Fibroblast of skin of back (primary cell): ENCODE measurements at places on chromosomes 5 and 9.

DNA sequence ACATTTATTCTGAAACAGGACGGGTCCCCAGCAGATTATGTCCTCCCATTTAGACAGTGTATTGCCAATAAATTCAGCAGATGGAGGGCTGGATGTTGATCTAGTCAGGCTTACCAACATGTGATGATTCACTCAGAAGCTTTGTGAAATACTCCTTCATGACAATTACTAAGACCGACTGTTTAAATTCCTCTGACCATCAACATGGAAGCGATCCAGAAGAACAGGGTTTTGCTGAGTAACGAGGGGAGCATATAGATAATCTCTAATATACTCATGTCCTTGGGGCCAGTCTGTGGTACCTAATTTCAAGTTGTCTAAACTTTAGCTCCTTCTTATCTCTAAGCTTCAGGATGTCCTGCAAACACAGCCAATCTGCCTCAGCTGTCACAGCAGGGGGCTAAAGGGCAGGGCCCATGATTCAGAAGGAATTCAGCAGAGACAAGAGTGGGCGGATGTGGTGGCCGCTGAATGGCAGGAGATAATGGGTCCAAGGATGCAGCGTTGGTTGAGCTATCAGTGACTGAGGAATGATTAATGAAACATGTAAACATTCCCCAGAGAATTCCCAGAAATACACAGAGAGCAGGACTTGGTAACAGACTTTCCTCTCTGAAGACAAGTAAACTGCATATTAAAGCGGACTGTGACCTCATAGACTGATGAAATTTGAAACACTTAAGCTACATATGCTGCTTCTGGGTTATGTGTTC lies 109.4 kb downstream of the ANKRD55 start:
- DNase-seq = peak; percentile 99

- DNase-seq = no peak
These were observed 18.5 kb downstream of the TNPO1 start for GRCh38 chr5:72834924-72835323.

DNA sequence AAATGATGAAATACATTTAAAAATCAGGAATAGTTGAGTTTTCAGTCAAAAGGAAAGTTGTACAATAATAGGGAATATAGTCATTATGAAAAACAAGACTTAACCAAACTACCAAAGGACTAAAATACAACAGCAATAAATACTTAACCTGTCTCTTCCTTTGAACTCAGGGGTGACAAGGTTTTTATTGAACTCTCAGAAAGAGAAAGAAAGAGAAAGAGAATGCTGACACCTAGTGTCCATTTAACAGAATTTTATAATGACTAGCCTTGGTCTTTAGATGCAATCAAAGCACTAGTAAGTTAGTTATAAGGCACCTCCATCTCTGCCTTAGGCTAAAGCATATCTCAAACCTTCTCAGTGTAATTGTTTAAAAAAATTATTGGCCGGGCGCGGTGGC lies 47.5 kb downstream of the UIMC1 start:
- DNase-seq = peak; percentile 26

- no peak for DNase-seq
These were observed 2.2 kb upstream of the NPR3 start for GRCh38 chr5:32708949-32709348.

GRCh38 chr5:168422431-168422830 lies 63.8 kb upstream of the RARS1 start:
- no peak for DNase-seq

DNA sequence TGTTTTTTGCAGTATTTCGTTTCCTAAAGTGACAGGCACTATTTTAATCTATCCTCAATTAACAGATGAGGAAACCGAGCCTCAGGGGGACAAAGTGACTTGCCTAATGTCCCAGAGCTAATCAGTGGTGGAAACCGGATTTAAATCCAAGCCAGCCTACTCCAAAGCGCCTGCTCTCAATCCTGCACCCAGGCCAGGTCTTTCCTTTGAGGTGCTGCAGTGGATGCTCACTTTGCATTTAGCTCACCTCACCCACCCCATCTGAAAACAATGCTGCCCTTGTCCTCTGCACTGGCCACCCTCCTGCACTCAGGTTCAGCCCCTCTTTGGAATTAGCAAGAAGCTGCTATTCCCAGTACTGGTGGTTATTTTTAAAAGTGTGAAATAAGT lies 16.0 kb downstream of the ANGPTL2 start:
- no peak for DNase-seq

DNA sequence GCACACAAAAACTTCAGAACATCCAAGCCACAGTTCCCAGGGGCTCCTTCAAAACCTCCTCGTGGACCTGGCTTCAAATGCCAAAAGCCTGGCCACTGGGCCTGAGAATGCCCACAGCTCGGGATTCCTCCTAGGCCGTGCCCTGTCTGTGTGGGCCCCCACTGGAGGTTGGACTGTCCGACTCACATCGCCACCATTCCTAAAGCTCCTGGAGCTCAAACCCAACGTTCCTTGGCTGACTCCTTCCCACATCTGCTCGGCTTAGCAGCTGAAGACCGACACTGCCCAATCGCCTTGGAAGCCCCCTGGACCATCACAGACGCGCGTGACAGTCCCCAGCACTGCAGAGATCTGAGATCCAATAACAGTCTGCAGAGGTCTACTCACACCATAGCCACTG lies 7.7 kb downstream of the SIT1 start:
- no peak for DNase-seq

- DNase-seq = no peak
These were observed 129.5 kb upstream of the GAS1 start for GRCh38 chr9:87076825-87077224.

GRCh38 chr5:766666-767431 lies 17.7 kb downstream of the ZDHHC11B start:
- no peak for DNase-seq

GRCh38 chr9:76438841-76439588 lies 20.0 kb upstream of the GCNT1 start:
- DNase-seq = no peak

DNA sequence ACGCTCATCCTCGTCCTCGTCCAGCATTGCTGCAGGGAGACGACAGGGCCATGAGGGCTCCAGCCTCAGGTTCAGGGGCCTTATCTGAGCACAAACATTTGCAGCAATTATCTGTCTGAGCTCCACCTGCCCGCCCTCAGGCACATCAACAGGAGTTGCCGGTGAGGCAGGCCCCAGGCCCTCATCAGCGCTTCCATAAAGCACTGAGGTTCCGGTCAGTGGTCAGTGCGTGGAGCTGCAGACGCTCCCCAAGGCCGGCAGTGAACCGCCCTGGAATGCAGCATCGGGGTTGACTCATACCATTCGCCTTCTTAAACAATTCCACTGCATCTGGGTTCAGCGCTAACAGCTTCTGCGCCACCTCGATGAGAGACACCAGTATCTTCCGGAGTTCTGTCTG lies 15.2 kb downstream of the UBAC1 start:
- no peak for DNase-seq

DNA sequence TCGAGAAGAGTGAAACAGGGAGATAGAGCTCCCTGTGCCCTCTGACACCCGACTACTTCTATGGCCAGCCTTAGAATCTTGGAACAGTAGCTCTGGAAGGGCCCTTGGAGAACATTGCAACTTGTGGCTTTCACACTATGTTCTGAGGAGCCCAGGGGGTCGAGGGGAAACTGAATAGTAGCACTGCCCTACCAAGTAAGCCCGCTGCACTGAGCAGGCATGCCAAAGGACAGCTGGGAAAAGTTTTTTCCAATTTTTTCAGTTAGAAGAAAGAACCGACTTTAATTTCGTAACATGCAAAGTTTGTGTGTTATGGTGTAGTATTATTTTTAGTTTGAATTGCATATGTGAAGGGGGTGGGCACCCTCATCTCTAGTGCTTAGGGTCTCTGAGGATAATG lies 10.9 kb downstream of the SMIM3 start:
- DNase-seq = no peak

GRCh38 chr9:71249729-71250317 lies 128.4 kb upstream of the TRPM3 start:
- DNase-seq = peak; percentile 69
